ENCODE measurements at places on chromosomes 4 and X.

DNA sequence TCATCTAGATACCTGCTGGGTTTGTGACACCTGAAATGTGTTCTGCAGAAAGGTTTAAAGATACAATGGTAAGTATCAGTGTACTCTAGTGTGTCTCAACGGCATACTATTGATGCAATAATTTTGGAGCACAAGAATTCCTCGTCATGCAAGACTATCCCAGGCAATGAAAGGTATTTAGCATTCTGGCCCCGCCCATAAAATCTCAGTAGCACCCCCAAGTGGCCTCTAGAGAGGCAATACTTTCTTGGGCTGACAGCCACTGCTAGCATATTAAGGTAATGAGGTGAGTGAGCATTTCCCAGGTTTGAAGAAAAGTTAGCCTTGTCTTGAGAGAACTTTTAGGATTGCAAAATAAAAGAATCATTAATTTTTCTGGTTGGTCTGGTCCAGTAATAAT lies 24.0 kb downstream of the TAB3 start:
- no peak for DNase-seq

- DNase-seq = no peak
Observed at GRCh38 chr4:105560421-105560848, 8.0 kb downstream of the ARHGEF38 start.

- DNase-seq = no peak
Observed at GRCh38 chr4:165922747-165923146, 49.7 kb downstream of the TLL1 start.

GRCh38 chrX:147693511-147693910 lies 218.2 kb upstream of the FMR1 start:
- DNase-seq = no peak

- DNase-seq = no peak
Observed at GRCh38 chr4:17670423-17670822, 56.0 kb downstream of the MED28 start.
